HTR-8/SVneo (cell line): ENCODE measurements at places on chromosomes 6 and 20.

DNA sequence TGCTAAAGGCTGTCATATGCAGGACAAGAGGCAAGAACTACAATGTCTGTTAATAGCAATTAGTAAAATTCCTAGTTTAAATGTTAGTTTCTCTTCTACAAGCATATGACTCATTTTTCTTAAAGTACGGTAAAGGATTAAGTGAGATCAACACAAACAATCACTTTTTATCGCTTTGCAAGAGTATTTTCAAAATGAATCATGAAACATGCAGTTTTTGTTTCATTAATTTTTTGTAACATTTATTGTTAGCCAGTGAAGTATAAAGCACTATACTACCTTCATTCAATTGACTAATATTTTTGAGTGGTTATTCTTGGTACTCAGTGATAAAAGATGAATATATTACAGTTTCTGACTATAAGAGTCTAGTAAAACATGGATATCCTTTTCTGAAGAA is 138.6 kb downstream of the AHI1 start:
- no peak for DNase-seq

DNA sequence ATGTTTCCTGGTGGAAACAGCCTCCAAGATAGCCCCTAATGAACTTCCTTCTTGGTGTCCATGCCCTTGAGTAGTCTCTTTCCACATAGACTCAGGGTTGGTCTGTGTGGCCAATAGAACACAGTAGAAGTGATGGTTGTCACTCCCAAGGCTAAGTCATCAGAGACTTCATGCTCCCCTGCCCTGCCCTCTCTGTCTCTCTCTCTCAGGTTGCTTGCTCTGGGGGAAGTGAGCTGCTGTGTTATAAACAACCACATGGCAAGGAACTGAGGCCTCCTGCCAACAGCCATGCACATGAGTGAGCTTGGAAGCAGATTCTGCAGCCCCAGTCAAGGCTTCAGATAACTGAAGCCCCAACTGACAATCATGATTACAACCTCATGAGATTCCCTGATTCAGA is 85.3 kb upstream of the SLC22A16 start:
- DNase-seq = no peak

GRCh38 chr6:89777455-89777854 is 42.1 kb downstream of the MDN1 start:
- no peak for DNase-seq

DNA sequence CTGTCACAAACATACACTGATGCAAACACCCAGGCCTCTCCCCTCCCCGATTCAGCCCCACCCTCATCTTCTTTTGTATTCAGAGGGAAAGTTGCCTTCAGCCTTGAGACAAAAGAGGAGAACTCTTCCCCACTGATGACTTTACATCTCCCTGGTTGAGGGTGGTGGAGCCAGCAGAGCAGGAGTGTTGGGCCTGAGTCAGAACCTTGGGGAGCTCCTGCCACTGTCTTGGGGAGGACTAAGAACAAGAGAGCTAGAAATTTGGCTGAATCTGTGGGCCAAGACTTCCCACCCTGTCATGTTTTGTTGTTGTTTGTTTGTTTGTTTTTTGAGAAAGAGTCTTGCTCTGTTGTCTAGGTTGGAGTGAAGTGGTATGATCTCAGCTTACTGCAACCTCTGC is 89.1 kb downstream of the MDGA1 start:
- DNase-seq = no peak

DNA sequence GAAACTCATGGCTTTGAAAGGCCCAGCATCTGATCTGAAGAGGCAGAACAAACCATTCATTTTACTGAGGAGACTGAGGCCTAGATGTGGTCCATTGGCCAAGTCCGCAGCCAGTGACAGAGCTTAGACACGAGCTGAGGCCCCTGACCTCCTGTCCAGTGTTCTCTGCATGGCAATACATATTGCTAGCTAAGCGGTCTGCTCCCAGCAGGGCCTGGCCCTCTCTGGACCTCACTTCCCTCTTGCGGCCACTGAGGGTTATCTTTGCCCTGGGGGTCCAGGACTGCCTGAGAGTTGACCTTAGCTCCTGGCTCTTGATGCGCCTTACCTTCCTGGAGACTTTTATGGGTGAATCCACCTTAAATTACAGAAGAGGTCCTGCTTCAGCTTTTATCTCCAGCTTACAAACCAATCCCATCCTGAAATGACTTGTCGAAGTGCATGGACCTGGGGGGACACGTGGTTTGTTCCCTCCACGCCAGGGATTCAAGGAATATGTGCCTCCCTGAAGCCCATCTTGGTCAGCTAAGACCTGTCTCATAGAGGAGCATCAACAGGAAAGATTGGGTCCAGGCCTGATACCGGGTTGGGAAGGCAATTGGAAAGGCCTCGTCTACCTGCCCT is 75.6 kb downstream of the CNBD2 start:
- no peak for DNase-seq

- no peak for DNase-seq
Measured at GRCh38 chr6:55101157-55101556, 73.2 kb upstream of the HCRTR2 start.

GRCh38 chr6:124479991-124480430 is 482.2 kb upstream of the RNF217 start:
- DNase-seq = peak; percentile 10

DNA sequence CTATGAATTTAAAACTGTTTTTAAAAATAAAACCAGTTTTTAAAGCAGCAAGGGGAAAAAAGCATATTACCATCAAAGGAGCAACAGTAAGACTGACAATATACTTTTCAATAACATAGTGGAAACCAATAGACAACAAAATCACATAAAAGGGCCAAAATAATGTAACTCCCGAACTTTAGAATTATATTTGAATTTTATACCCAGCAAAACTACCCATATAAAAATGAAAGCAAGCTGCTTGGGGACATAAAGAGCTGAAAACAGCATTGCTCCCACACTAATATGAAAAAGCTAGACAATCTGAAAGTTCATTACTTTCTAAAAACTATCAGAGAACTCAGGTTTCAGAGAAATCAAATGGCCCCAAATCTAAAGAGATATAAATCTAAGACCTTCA is 199.4 kb upstream of the ARID1B start:
- DNase-seq = no peak

- no peak for DNase-seq
Measured at GRCh38 chr6:55704421-55704820, 125.4 kb upstream of the HMGCLL1 start.

GRCh38 chr6:100724222-100724621 is 156.9 kb downstream of the ASCC3 start:
- DNase-seq = no peak

- DNase-seq = peak; percentile 67
Measured at GRCh38 chr6:52595000-52595795, 18.3 kb upstream of the TRAM2 start.

DNA sequence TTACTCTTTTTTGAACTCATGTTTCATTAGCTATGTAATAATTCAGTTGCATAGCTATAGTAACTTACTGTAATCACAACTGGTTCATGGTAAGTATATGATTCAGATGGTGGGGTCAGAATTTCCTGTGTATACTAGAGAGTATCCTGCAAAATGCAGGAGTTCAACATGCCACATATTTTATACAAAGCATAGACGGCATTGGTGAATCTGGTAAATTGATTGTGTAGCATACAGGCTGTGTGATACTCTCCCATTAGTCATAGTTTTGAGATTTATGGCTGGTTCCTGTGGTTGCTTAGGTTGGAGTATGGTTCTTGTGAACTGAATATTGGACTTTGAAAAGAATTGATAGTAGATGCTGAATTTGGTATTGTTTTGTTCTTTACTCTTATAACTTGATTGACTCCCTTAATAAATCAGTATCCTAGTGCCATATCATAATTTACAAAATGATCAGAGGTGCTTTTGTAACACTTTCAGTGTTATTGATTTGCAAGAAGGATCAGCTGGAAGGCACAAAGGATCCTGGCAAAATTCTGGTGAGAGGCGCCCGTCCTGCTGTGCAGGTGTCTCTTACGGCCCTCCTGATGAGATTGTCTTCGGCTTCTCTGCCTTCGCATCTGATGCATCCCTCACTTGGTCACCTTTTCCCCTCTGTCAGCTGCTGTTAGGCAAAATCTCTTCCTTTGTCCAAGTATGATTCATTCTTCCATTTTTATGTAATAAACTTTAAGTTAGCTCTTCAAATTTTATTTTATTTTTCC is 22.6 kb downstream of the SNX9 start:
- no peak for DNase-seq
